Right hindlimb (tissue), 1 donor: ENCODE measurements at places on chromosomes 5 and 9.

- no peak for DNase-seq
Measured at GRCh38 chr5:160923936-160924710, 72.1 kb upstream of the ATP10B start.

GRCh38 chr5:39654715-39655114, 229.9 kb upstream of the DAB2 start:
- no peak for DNase-seq

DNA sequence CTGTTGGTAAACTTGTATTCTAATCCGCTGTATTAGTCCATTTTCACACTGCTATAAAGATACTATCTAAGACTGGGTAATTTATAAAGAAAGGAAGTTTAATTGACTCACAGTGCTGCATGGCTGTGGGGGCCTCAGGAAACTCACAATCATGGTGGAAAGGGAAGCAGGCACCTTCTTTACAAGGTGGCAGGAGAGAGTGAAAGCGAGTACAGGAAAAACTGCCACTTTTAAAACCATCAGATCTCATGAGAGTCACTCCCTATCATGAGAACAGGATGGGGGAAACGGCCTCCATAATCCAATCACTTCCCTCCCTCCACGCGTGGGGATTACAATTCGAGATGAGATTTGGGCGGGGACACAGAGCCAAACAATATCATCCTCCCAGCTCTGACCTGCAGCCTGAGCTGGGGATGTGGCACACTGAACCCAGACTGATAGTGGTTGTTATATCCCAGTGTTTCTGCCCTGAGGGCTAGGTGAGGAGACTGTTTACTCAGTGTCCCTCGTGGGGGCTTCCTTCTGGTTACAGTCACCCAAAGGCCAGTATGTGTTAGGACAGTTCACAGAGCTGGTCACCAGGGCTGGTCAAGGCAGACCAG, 488.3 kb downstream of the KDM4C start:
- DNase-seq, result no peak

DNA sequence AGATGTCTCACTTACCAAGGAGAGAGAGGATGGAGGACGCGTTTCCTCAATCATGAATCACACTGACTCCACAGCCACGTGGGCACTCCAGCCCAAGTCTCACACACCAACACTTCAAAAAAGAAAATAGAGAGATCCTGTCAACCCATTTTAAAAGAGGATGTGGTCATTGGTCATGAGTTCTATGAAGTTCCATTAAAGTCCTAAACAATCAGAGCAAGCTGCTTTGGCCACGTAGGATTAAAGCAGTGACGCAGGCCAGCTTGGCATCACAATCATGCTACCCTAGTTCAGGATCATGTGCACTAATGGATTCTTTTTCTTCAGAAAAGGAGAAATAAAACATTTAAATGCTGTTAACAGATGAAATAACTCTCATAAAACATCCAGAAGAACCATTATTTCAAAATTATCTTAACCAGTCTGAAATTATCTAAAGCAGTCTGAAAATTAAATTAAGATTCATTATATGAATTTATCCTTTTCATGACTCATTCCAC, 108.1 kb downstream of the SEMA5A start:
- DNase-seq, result no peak

DNA sequence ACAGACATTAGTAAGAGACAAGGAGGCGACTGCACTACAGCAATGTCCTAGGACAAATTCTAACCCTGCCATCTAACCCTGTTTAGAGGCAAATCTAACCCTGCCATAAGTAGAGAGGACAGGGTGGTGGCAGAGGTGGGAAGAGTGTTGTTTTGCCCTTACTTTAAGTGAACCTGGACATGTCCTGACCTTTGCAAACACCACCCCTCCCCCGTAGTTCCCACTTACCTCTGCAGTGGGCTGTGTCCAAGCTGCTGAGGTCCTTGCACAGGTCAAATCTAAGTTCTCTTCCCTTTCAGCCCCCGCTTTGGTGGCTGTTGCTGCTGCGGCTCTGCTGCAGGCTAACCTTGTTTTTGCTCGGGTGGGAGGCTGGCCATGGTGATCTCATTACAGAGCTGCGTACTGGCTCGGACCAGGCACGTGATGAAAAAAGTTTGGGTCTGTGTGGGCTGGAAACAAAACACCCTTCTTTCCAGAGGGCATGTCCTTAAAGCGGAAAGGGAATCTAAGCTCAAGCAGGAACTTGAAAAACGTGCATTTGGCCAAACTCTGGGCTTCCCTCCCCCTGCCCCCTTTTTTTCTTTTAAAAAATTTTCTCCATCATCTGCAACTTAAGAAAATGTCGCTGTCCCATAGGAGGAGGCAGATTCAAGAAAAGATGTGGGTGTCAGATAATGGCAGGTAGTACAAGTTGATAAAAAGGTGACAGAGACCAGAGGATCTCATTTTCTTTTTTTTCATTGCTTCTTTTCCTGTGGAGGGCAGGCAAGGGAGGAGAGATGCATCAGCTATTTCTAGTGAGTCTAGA, at the start of gene FAXDC2:
TSS of gene FAXDC2 (minus strand) at position 349 of the 808 bp plus-strand sequence. CDS start 12,425 bp downstream, outside the sequence.
- DNase-seq, result peak; percentile 90

DNA sequence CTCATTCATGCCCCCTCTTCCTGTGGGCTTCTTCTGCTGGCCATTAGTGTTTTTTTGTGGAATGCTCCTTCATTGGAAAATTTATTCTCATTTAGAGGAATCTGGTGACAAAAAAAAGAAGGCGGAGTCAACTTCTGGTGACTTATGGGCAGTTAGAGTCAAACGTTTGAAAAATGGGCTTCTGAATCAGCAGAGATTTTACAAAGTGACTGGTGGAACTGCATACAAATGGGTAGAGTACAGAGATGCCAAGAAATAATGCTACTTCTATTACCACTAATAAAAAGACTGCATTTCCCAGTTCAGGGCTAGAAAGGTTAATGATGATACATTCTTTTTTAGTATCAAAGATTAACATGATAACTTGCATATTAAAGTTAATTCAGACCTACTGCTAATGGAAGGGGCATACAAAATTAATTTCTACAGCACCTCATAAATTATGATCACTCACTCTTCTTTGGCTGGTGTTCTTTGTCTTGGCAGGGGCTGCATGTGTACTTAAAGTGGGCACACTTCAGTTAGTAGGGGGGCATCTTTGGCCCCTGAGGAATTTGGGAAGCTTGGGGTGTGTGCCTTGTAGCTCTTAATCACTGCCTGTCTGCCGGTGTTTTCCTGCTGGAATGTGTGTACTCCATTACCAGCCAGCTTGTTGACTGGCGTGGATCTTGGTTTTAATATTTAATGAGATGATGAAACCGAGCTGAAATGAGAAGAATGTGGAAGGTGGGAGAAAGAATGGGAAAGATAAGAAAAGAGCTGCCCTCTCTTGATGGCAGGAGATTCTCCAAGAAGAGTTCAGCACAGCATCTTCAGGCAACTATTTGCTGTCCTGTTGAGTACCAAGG, 148.9 kb downstream of the DOCK2 start:
- DNase-seq, result no peak
